D341Med (cell line): ENCODE measurements at places on chromosomes 1 and 21.
A peak's percentile ranks its signal among the peaks of the same experiment; 100 is the strongest.

- no peak for DNase-seq
These were observed 19.8 kb upstream of the SMYD3 start for GRCh38 chr1:246526915-246527314.

DNA sequence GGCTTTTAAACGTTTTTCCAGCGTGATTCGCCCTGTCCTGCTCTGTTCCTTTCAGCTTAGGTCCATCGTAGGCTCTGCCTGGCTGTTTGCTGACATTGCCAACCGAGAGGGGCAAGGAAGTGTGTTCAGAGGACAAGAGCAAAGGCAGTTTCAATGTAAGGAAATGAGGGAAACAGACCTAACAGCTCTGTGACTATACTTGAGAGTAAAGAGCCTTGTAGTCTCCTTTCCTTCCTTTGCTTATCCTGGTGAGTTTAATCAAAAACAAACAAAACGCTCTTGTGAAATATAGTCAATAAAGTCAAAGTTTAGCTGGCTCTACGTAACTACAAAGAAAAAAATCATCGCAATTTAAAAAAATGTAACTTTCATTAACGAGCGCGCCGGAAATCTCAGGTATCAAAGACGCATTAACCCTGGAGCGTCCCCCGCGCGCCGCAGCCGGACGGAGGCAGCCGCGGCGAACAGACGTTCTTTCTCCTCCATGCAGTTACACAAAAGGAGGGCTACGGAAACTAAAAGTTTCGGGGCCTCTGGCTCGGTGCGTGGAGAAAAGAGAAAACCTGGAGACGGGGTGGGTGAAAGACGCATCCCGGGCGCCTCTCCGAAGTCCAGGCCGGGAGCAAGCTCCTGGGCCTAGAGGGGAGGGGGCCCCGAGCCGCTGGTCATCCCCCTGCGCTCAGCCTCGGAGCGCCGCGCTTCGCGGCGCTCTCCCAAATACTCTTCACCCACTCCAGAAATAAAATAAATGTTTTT lies 617 bp upstream of the ADGRL2 start:
- peak; percentile 68 for DNase-seq

DNA sequence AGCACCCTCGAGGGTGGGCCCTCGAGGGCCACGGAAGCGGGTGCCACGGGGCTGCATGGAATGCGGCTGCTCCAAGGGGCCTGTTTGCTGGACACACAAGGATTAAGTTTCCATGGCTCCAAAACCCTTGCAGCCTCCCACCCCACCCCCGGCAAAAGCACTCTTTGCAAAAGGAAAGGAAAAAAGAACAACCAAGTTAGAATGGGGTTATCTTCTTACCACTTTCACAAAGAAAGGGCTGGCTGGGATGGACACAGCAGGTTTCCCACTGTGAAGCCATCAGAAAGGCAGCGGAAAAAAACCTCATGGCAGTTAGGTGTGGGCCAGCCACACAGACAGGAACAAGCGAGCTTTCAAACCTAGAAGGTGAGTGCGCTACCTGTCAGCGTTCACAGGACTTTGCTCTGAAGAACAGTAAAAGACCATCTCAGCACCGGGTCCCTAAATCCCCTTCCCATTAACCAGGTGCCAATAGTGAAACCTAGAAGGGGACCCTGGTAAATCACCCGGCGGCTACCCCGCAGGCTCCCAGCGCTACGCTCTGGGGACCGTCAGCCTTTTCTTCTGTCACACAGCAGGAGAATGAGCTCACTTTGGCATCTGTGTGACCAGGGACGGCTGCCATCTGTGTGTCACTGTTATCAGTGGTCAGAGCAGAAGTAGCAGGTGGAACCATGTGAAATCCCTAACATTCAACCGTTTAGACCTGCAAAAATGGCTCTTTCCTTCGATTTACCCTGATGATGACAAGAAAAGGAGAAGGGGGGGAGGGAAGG lies 93.0 kb downstream of the SIM2 start:
- DNase-seq = no peak

DNA sequence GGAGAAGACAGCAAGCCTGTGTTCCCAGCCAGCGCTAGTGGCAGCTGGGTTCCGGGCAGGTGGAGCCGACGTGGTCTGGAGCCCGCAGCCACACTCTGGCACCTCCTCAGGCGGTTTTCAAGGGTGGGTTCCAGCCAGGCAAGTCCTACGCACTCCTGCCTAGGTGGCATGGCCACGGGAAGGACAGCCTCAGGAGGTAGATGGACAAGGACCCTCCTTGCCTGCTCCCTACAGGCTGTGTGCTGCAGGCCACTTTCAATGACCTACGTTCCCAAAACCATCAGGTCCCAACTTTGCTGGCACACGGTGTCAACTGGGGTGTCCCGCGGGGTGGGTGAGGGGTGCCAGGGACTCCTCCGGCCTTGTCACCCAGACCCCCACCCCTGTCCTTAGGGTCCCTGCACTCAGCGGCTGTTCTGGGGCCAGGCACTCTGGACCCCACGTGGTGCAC lies 6.7 kb upstream of the PTGER3 start:
- no peak for DNase-seq

DNA sequence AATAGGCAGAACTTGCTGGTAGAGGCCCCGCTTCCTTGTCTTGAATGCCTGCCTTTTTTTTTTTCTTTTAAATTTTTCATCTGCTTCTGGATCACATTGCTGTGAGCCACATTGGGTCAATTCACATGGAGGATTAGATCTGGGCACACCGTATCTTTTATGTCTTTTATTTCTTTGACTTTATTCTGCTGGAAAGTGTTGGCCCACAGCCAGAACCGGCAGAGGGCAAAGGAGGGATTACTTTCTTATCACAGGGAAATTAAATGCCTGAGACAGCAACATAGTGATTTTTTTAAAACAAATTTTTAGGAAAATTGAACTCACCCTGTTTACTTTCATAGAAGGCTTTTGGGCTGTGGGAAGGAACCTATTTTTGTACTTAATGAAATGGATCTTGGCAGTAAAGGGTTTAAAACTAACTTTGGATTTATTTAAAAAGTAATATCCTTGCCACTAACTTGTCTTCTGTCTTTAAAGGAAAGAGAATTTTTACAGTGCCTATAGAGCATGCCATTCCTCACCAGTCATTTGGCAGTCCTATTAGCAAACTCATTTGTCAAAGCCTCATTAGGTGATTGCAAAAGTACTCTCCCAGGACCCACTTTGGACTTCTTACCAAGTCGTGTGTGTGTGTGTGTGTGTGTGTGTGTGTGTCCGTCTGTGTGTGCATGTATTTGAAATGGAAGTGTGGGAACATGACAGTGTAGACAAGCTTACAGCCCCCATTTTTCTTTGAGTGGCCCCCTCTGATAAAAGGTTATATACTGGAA lies 68.4 kb downstream of the ST6GALNAC3 start:
- DNase-seq = no peak
